H1 (cell line): ENCODE measurements at places on chromosomes 4 and X. TPM values are rescaled to one million over a fixed set of nuclear protein-coding genes. Genes with fewer than 3 reads are reported as not detected.

Gene XAGE1A
- total RNA-seq: not detected in 2 replicates

Gene GSPT2
- total RNA-seq: 27.7 and 28.2 TPM in 2 replicates

Gene ARHGEF38
- total RNA-seq: not detected in 2 replicates

Gene SLC25A43
- total RNA-seq: 4.6 and 5.8 TPM in 2 replicates

DNA sequence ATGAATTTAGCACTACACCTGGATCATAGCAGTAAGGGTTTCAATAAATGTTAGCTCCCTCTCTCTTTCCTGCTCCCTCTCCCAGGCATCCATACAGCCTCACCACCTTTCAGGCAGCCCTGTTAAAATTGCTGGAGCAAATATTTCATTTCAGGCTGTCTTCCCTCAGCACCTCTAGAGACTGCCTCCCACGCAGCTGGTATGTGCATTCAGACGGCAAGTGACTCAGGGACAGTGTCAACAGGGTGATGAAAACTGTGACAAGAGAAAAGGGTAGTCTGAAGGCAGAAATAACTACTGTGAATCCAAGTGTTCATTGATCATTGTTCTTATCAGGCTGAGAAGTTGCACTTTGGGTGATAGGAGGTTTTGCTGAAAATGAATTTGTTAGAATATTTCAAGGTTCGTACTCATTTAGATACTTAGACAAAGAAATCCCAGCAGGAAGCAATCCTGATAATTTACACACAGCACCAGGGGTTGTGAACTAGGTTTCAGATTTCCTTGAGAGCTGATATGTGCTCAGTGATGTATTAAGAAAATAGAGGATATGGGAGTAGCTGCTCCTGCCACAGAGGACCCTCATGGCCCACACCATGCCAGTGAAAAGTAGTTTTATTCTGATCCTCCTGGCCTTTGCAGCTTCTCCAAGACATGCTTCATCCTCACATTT, 424.2 kb downstream of the FGF13 start:
- no peak for DNase-seq

- no peak for DNase-seq
Measured at GRCh38 chrX:29237972-29238371, 650.7 kb downstream of the IL1RAPL1 start.

- DNase-seq: no peak
Measured at GRCh38 chr4:109079201-109079600, 223.3 kb downstream of the COL25A1 start.

DNA sequence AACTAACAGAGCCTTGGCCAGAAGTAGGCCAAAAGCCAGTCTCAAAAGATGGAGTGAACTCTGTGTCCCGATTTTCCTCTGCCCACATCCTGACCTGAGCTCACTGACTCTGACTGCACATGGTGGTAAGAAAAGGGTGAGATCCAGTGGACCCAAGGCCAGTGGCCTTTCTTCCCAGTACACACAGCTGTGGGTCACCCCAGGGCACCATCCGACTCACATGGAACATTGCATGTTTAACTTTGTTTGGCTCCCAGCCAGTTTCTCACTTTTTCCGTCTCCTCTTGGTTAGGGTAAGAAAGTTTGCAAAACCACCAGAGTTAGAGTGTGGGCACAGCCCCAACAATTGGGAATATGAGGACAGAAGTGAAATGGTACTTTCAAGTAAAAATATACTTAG, 69.8 kb downstream of the GAB1 start:
- DNase-seq: no peak

DNA sequence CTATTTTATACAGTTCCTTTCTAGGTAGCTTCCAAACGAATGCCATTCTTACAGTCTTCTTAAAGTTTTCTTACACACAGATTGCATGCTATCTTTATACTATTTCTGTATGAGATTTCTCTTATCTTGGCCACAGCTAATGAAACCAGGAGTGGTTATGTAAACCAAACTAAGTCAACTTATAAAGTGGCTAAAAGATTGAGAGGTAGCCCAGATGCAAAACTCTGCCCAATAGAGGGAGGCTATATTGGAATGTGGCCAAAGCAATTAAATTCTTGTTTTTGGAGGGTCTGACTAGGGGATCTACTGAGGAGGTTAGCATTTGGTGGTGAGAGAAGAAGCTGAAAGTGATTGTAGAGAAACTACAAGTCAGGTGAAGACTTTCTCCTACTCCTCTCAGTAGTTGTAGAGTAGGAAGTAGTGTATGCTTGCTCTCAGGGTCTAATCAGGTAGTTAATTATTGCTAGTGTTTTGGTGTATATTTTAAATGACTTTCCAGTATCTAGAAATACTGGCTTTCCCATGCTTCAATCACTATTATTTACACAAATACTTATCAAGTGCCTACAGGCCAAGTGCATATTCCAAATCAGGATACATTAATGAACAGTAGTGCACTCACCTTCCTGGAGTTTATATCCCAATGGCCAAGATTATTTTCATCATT, 104.2 kb upstream of the HPGD start:
- DNase-seq: no peak

GRCh38 chrX:123425471-123425870, 241.4 kb downstream of the GRIA3 start:
- no peak for DNase-seq

- DNase-seq: no peak
Measured at GRCh38 chr4:60359746-60360367, 840.3 kb upstream of the ADGRL3 start.

DNA sequence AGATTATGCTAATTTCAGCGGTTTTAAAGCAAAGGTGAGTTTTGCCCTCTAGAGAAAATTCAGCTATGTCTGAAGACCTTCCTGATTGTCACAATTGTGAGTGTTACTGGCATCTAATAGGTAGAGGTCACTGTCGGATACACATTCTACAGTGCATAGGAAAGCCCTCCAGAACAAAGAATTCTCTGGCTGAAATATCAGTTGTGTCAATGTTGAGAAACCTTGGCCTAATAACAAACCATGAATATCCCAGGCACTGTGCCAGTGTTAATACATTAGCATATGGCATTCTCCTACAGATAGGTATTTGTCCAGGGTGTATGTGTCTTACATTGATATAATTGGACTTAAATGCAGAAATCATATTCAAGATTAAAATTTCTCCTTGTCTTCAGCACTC, 294.3 kb downstream of the FSTL5 start:
- DNase-seq: no peak

GRCh38 chrX:10039821-10040793, 72.9 kb downstream of the CLDN34 start:
- DNase-seq: no peak

DNA sequence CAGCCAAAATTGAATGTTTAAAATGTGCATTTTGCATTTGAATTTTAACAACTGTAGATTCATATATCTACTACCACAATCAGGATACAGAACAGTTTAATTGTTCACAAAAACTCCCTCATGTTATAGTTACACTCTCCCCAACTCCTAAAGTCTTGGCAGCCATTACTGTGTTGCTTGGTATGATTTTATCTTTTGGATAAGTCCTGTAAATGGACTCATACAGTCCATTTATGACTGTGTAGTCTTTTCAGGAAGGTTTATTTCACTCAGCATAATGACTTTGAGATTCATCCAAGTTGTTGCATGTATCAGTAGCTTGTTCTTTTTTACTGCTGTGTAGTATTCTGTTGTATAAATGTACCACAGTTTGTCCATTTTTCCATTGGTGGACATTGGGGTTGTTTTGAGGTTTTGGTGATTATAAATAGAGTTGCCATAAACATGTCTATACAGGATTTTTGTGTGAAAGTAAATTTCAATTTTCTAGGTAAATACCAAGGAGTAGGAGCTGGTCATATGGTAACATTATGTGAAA, 9.9 kb downstream of the FAM193A start:
- no peak for DNase-seq

DNA sequence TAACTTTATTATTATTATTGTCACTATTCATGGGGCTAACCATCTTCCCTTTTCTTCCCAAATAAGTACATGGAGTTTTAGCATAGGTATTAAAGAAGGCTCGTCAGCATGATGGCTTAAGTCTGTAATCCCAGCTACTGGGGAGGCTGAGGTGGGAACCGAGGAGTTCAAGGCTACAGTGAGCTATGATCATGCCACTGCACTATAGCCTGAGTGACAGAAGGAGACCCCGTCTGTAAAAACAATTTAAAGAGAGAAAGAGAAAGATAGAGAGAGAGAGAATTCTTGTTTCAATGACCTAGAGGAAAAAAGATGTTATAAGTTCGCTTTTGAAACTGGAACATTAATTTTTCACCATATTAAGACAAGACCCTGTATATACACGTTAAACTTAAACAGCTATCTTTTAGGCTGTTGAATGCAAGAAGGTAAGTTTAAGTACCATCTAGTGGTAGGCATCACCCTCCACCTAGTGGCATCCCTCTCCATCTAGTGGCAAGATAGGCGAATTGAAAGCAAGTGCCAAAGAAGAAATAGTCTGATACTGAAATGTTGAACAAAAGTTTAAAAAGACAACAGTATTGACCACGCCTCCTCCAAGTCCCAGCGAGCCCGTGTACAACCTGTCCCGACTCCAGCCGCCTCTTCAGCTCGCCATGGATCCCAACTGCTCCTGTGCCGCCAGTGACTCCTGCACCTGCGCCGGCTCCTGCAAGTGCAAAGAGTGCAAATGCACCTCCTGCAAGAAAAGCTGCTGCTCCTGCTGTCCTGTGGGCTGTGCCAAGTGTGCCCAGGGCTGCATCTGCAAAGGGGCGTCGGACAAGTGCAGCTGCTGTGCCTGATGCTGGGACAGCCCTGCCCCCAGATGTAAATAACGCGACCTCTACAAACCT, 26.0 kb upstream of the YTHDC1 start:
- DNase-seq: no peak

DNA sequence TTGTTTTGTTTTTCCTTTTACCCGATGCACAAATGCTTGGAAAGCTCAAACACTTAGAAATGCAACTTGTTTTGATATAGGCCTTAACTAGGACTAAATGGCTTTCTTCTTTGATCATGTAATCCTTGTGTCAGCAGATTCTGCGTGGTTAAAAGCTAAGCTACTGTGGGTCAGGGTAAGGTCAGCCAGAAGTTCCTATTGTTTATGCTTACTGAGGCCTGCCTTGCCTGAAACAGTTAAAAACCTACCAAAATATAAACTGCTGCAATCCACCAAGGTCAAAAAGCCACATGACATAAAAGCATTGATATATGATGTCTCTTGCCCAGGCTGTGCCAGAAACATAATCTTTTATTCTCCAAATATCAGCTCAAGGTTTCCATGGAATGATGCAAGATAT, 223.4 kb downstream of the FAM47B start:
- no peak for DNase-seq
